ENCODE measurements at places on chromosomes 4 and X. TPM values are rescaled to one million over a fixed set of nuclear protein-coding genes. Genes with fewer than 3 reads are reported as not detected.

GRCh38 chr4:42636645-42636949 is 20.3 kb downstream of the ATP8A1 start:
- H3K4me1 ChIP-seq, result peaks cover 34% of the 10 kb centered on the region
- H3K27ac ChIP-seq, result no peak overlapping the region
- no peak for DNase-seq
- peaks cover 3% of the 10 kb centered on the region for H3K36me3 ChIP-seq

- peaks cover 23% of the 10 kb centered on the region for H3K4me1 ChIP-seq
- H3K27ac ChIP-seq, result peak overlapping the region; percentile 94
- H3K27me3 ChIP-seq, result no peaks in the 10 kb centered on the region
These were observed 533 bp upstream of the SYAP1 start for GRCh38 chrX:16718824-16719333.

Gene CT83
- total RNA-seq, result not detected

Gene DIPK2B
- total RNA-seq, result not detected

Gene MAGED4
- not detected for total RNA-seq

Gene BRS3
- not detected for total RNA-seq
